ENCODE measurements at places on chromosomes 11 and 22.

GRCh38 chr11:86047275-86047991, 21.5 kb downstream of the PICALM start:
- no peak for DNase-seq

DNA sequence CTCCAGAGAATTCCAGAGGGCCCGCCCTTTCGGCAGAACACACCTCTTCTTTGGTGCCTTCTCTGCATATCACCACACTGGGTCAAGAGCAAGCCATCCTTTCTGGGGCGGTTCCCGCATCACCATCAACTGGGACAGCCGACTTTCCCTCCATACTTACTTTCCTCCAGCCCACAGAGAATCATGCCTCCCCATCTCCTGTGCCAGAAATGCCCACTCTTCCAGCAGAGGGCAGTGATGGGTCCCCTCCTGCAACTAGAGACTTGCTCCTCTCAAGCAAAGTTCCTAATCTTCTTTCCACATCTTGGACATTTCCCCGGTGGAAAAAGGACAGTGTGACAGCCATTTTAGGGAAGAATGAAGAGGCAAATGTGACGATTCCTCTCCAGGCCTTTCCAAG, 157.7 kb downstream of the C11orf91 start:
- DNase-seq: no peak

GRCh38 chr22:43467216-43467940, 55.6 kb downstream of the MPPED1 start:
- DNase-seq: no peak

DNA sequence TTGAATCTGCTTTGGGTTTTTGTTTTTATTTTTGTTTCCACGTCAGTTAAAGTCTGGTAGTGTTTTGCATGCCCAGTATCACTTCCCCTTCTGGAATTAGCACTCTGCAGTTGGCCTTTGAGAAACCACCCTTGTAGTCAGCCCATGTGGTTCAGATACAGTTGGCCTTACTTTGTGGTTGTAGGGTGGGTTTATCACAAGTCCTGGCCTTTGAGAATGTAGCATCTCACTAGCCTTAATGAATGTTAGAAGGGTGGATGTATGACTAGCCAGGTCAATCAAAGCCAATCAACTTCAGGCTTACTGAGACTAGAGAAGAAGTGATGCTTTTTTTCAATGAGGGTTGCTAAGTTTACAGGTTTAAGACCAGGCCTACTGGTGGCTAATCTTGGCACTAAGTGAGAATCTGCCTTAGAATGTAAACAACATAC, 19.8 kb downstream of the ARL14EP start:
- DNase-seq: no peak

DNA sequence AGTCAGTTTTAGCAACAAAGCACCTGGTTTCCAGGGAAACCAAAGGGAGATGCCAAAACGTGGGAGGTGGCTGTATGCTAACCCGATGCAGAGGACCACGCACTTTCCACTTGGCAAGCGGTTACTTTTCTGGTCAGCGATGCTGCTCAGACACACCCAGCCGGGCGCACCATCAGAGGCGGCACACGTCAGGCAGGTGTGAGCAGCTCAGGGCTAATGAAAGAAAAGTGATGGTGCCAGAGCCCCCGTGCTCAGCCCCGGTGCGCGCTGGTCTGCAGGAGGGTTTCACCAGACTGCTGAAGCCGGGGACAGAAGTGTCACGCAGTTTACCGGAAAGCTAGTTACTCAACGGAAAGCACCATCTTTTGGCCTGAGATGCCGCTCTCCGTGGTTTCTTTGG, 5.7 kb downstream of the LTO1 start:
- no peak for DNase-seq

DNA sequence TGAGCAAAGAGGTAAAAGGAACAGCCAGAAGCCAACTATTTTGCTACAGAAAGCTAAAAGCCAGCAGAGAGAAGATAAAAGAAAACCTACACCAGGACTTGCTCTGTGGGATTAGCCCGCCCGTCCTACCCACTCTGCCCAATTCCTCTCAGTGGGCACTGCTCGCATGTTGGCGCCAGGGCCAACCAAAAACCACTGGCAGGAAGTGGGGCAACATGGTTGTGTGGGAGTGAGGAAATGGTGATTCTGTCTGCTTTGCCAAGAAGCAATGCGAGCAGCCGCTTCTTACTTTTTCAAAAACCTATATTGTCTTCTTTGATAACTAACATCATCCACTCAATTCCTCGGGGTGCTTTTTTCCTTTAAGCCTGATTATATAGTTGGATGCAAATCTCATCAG, 14.2 kb upstream of the APOA1 start:
- no peak for DNase-seq

DNA sequence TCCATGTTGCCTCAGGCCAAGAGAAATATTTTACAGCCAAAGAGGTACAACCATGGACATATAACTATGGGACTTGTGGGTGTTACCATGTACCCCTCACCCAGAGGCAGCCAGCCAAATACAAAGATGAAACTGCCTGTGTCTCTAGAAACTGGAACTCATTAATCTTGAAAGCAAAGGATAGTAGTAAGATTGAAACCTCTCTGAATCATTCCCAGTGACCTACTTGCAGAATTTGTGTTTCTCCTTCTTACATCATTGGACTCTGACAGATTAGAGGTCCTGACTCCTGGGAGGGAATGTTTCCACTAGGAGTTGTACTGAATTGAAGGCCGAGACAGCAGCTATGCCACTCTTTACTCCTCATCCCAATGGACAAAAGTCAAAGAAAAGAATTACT, 257.4 kb upstream of the UBASH3B start:
- DNase-seq: no peak

DNA sequence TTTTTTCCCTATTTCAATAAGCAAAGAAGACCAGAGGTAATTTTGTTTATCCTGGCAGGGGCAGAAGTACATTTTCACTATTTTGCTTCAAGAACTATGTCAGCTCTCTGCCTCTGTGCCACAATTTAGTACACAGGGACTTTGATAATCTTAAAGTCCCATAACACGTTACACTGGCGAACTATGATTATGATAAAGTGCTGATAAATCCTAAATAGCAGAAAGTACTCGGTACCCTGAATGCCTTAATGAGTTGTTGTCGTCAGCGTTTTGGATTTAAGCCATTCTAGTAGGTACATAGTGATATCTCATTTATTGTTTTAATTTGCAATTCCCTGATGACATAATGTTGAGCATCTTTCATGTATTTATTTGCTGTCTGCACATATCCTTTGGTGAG, 16.6 kb upstream of the PHOX2A start:
- DNase-seq: no peak

GRCh38 chr11:69641681-69642548, 959 bp downstream of the CCND1 start:
- no peak for DNase-seq

DNA sequence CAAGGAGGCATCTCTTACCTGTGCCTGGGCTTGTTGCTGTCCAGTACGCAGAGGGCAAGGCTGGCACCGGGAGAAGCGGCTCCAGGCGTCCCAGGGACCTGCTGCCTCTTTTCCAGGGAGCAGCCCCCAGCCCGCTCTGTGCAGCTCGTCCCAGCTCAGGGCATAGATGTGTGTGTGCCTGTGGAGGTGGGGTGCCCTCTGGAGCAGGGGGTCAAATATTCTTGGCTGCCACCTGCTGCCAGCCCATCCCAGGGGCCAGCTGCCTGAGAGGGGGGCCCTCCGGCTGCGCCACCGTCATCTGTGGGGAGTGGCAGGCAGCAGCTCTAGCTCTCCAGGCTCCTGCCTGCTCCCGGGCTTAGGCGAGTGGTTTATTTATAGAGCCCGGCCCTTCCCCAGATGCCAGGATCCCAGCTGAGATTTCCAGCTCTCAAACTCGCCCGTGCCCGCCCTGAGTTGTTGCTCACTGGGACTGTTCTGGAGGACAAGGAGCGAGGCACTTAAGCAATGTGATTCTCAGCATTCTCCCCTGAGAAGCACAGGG, 87.5 kb downstream of the RTL6 start:
- no peak for DNase-seq

- DNase-seq: no peak
Observed at GRCh38 chr22:47848184-47848920, 1085.9 kb downstream of the TBC1D22A start.

DNA sequence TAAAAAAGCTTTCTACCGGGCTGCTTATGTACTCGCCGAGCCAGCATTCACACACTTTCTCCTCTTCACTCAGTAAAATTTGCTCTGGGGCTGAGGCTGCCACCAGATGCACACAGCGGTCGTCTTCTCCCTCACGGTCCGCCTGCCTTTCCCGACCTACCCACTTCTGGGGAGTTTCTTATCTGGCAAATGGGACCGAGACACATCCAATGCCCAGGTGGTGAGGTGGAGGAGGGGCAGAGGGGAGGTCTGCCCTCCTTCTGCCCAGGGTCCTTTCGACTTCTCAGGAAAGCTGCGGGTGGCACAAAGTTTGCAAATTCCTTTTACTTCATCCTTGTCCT, 43.9 kb downstream of the GRIK4 start:
- DNase-seq: no peak

DNA sequence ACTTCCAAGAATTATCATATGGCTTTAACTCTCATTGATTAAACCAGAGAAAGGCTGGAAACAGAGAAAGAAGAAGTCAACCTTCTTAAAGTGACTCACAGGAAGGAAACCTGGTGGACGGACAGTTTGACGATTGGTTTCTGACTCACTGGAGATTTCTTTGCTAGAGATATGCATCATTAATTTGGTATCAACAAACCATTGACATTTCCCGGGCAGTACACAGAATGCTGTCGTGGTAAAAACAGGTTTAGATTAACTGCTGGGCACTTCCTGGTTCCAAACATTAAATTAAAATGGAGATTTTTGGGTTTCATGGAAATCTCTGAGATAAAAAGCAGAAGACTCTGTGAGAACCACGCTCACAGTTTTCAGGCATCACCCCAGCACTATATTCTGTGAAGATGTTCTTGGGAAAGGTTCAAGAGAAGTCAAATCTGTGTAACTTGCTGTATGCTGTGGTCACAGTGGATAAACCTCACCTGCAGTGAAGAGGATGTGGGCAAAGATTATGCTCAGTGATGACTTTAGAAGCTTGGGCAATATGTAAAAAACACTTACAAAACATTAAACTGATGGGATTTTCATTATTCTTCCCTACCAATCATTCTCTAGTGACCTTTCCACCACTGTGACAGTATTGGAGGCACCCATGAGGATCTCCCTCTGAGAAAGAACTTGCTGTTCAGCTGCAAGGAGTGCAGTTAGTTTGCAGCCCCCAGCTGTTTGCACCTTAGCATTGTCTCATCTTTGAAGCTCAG, 61.1 kb upstream of the CD44 start:
- no peak for DNase-seq

- no peak for DNase-seq
Observed at GRCh38 chr11:81673001-81673400, 1060.7 kb downstream of the FAM181B start.

- no peak for DNase-seq
Observed at GRCh38 chr22:17131686-17132085, 10.5 kb upstream of the TMEM121B start.

- no peak for DNase-seq
Observed at GRCh38 chr22:50564289-50564688, 1.6 kb upstream of the SYCE3 start.

GRCh38 chr11:124923296-124923695, 4.2 kb downstream of the HEPN1 start:
- DNase-seq: no peak

GRCh38 chr22:37320726-37321677, 38.7 kb downstream of the CYTH4 start:
- no peak for DNase-seq

GRCh38 chr22:27911330-27911729, 7.7 kb downstream of the PITPNB start:
- DNase-seq: no peak

- no peak for DNase-seq
Observed at GRCh38 chr11:111370902-111371578, 8.0 kb downstream of the POU2AF1 start.

DNA sequence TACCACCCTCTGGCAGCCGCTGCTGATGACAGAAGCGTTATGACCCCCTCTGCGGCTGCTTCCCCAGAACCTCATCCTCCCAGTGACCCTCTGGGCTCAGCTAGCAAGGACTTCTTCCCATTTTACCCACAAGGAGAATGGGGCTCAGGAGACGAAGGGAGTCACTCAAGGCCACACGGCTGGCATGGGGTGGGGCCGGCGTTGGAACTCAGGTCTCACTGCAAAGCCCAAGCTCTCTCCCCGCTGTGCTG, 16.8 kb upstream of the SUN2 start:
- no peak for DNase-seq

DNA sequence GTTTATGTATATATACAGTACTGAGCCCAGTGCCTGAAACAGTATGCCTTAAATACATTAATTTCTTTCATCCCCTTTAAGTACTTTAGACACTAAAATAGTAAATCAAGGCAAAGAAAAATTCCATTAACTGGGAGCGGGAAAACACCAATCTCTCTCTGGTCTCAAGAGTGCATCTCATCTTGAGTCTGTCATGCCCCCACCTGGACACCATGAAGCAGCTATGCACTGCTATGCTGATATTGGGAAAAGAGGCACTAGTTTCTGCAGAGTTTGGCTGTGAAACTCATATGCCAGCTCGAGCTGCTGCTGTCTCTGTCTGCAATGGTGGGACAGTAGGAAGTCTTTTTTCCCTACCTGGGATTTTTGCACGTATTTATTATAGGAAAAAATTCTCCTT, 754.4 kb upstream of the RAG2 start:
- no peak for DNase-seq

GRCh38 chr11:65489035-65489705, 9.7 kb upstream of the MALAT1 start:
- DNase-seq: no peak

DNA sequence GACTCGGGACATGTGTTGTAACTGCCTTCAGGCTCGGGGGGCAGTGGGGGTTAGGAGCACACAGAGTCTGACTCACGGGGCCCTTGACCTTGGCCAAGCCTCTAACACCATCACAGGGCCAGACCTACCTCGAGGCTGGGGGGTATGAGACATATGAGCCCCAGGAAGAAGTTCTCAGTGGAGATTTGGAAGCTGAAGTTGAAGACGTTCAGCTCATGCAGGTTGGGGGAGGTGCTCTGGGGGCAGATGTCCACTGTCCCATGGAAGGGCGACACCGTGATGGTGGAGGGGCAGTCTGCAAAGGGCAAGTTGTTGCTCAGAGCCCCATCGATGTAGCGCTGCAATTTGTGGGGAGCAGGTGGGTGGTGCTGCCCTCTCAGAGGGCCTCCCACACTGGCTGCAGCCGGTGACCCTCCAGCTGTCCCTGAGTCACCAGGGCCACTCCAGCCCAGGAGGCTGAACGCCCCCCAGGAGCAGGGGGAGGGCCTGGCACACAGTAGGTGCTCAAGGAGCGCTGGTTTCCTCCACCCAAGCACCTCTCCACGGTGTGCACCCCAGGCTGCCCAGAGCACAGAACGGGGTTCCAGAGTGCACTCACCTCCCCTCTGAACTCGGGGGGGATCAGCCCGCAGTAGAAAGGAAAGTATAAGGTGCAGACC, 2.5 kb downstream of the PNPLA5 start:
- no peak for DNase-seq

GRCh38 chr22:49066619-49067018, 761.1 kb downstream of the BRD1 start:
- no peak for DNase-seq

GRCh38 chr11:129711760-129712159, 103.9 kb upstream of the TMEM45B start:
- no peak for DNase-seq
